HCEC 1CT (cell line): ENCODE measurements at places on chromosomes 2 and 18.

DNA sequence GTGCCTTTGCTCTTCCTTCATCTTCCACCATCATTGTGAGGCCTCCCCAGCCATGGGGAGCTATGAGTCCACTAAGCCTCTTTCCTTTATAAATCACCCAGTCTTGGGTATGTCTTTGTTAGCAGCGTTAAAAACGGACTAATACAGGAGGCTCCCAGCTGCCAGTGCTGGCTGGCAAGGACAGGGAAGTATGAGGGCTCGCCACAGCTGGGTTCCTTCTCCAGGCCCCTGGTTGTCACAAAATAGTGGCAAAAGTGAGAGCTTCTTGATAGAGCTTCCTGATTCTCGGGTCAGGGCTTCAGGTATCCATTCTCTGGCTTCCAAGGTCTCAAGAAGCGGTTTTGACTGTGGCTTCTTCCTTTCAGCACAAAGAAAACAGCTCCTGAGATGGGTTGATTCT is 85.0 kb downstream of the ZNF516 start:
- DNase-seq: no peak

DNA sequence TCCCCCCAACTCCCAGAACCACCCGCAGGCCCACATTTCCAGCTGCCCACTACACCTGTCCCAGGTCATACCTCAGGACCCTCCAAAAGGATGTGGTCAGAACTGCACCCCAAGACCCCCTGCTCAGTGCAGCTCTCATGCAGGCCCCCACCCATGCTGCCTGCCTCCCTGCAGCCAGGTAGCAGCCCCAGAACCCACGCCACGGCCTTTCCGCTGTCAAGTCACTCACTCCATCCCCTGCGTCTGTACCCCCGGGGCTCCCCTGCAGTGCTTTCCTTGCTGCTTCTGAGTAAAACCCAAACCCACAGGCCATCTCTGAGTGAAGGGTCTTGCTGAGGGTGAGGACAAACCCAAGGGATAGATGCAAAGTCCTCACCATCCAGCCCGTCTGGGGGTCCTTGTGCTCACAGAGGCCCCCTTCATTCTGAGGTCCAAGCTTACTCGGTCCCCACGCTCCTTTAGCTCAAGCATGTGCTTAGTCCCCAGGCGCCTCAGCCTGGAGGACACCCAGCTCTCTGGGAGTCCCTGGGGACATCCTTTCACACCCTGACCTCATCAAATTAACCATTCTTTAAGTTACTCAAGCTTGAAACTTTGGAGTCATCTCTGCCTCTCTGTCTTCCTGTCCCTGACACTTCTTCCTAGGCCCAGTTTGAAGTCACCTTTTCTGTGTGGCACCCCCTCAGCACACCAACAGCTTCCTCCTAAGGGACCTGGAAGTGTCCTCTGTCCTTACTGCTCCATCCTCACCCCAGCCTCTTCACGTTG is 130.1 kb downstream of the SMAD7 start:
- DNase-seq: no peak

- no peak for DNase-seq
Measured at GRCh38 chr18:69265656-69266055, 135.0 kb upstream of the DOK6 start.

- no peak for DNase-seq
Measured at GRCh38 chr2:122669627-122670026, 914.2 kb downstream of the TSN start.

GRCh38 chr2:210456571-210456970 is 20.0 kb downstream of the LANCL1 start:
- no peak for DNase-seq

DNA sequence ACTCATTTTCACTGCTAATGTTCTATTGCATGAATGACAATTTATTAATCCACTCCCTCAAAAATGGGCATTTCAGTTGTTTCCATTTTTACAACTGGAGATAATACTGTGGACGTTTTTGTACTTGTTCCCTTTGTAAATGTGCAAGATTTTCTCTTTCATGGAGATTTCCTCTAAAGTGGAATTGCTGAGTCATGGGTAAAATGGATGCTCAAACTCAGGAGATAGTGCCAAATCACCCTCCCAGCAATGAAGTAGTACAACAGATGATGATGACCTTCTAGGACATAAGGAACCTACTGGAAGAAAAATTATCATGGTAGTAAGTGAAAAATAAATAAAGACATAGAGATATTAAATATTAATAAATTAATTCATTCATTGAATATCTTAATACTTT is 460.8 kb upstream of the CHST9 start:
- no peak for DNase-seq

GRCh38 chr2:197031803-197032202 is 105.3 kb upstream of the PGAP1 start:
- no peak for DNase-seq

GRCh38 chr2:30612371-30612770 is 165.3 kb downstream of the LCLAT1 start:
- no peak for DNase-seq
